ENCODE measurements at places on chromosomes 4 and X.

- DNase-seq, result no peak
These were observed 124.8 kb upstream of the CITED1 start for GRCh38 chrX:72430405-72430968.

- DNase-seq, result no peak
These were observed 4.5 kb downstream of the DOK7 start for GRCh38 chr4:3467601-3468031.

DNA sequence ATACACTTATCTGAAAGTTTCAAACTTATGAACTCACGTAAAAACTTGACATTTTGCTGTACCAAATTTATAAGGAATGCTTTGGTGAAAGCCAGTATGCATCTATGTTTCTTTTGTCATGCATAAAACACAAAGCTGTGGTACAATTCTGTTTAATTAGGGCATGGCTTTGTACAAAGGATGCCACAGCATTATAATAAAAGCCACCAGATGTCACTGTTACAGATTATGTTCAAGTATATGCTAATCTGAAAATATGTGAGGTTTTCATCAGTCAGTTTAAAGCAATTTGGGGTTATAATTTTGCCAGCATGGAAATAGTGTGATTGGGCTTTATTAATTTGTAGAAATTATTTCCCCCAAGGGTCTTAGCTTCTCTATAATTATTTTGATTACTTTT is 69.0 kb downstream of the ATOH1 start:
- DNase-seq, result no peak

- no peak for DNase-seq
These were observed 77.3 kb downstream of the SMIM20 start for GRCh38 chr4:25991340-25991739.

- DNase-seq, result no peak
These were observed 831.9 kb downstream of the TRIML1 start for GRCh38 chr4:188971125-188971524.

Data from activated T-helper 1 cell treated with anti-CD3 and anti-CD28 coated beads, Interleukin-12 subunit alpha, Interleukin-12 subunit beta, Interleukin-2, Interleukin-4 antibody, amounts not matched to agents 30 ng/mL and 10 ng/mL and 1 ng/mL, durations not matched to agents 14 hours and 24 hours and 36 hours (primary cell).